ENCODE measurements at places on chromosomes 7 and 10.

DNA sequence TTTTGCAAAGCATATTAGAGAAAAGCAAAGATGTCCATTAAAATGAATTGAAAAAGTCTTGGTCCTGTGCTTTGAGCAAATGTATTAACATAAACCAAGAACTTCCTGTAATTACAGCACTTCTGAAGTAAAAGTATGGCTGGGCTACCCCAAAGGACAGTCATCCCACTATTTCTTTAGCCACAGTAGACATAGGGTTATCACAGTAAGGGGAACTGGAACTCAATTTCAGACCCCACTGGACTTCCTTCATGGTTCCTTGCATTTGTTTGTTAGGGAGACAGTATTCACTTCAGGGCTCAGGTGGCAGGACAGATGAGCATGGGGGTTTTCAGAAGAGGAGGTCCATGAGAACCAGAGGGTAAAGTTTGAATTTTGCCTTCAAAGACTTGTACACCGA lies 203.1 kb upstream of the PDE1C start:
- DNase-seq = no peak

GRCh38 chr10:71816936-71817618 lies 34.0 kb downstream of the PSAP start:
- DNase-seq = no peak

DNA sequence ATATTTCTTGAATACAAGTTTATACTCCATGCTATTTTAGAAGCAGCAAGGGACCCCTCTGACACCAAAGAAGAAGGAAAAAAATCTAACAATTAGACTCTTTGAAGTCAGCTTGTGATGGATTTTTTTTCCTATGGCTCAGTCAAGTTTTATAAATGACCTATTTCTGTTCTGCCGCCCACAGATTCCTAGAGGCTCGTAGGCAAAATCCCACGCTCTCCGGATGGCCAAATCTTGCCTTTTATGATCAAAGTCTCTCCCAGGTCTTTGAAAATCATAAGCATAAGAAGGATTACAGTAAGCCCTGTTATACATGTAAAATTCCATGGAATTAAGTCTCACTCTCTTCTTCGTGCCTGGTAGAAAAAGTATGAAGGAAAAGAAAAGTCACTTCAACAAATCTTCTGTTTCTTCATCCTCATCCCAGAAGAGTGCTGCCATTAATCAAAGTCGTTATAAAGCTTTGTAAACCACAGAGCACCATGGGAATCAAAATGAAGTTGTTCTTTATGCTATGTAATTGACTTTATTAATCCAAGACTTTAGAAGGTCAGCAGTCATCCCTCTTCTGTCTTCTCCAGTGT lies 33.1 kb downstream of the ASB13 start:
- no peak for DNase-seq

DNA sequence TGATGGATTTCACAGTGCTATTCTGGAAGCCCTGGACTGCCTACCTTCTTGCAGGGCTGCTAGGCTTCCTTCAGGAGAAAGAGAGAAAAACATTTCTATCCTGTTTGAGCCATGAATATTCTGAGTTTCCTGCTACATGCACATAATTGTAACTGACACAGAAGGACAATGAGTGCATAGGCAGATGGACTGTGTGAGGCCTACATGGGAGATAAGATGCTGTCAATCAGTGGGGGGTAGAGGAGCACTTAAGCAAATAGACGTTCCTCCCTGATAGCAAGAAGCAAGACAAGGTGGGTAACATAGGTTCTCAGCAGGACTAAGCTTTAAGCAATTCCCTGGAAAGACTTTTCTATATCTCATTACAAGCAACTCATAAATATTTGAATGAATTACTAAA lies 11.6 kb downstream of the ALDH18A1 start:
- DNase-seq = no peak

- DNase-seq = no peak
Measured at GRCh38 chr10:71307469-71308085, 11.5 kb upstream of the SLC29A3 start.

DNA sequence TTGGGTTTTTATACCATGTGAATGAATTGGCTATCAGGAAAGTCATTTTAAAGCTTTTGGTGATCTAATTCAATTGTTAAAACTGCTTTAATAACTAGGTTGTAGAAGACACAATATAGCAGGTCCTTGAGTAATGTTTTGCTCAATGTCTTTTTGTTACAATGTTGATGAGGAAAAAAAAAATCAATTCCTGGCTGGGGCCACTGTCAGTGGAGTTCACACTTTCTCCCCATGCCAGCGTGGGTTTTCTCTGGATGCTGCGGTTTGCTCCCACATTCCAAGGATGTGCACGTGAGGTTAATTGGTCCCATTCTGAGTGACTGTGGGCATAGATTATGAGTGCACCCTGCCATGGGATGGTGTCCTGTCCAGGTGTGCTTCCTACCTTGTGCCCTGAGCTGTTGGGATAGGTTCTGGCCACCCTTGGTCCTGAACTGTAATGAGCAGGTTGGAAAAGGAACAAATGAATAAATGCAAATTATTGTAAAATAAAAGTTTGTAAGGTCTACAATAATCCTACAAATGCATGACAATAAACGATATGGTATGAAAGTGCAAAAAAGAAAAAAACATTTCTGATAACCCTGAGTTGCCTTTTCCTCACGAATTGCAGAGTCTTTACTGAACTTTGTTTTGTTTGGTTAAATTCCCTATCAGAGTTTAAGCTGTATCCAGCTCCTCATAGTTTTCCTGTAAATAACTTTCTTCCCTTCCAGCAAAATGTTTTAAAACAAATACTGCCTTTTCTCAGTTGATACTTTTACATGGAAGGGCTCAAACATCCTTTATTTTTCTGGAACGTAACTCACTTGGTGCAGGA lies 62.7 kb downstream of the AKR1C4 start:
- DNase-seq = no peak

DNA sequence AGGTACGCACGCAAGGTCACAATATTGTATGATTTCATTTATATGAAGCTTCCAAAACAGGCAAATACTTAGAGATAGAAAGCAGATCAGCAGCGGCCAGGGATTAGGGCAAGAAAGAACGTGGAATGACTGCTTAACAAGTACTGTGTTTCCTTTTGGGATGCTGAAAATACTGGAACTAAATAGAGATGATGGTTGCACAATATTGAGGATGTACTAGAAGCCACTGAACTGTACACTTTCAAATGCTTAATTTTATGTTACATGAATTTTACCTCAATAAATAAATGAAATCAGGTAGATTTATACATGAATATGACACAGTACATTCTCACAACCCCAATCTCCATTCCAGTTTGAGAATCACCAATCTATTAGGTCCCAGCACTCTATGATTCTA lies 15.6 kb downstream of the SEM1 start:
- DNase-seq = no peak

GRCh38 chr10:98466861-98467505 lies 20.2 kb upstream of the HPS1 start:
- no peak for DNase-seq

DNA sequence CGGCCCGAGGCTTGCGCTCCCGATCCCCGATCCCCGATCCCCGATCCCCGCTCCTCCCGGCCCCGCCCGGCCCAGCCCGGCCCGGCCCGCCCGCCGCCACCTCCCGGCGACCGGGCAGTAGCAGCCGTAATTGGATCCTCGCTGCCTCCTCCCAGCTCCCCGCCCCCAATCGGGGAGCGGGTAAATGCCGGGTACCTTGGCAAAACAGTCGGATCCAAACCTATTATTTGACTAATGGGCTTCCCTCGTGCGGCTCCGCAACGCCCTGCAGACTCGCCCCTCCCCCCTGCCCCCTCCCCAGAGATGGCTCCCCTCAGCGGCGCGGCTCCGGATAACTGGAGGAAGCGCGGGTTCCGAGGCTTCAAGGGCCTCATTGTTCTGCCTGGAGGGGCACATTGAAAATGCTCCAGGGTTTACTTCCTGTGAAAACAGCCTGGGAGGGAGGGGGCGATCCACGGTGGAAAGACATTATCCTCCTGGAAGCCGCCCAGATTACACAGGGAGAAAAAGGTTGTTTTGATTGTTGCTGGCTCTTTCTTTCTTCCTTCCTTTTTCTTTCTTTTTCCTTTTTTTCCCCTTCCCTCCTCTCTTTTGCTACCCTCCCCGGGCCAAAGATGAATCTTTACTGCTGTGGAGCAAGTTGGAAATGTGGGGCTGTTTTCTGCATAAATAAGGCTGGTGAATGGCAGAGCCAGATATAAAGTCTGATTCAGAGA lies 94.7 kb upstream of the ZMIZ1 start:
- no peak for DNase-seq

- DNase-seq = no peak
Measured at GRCh38 chr10:74824900-74825370, 1.5 kb upstream of the KAT6B start.

DNA sequence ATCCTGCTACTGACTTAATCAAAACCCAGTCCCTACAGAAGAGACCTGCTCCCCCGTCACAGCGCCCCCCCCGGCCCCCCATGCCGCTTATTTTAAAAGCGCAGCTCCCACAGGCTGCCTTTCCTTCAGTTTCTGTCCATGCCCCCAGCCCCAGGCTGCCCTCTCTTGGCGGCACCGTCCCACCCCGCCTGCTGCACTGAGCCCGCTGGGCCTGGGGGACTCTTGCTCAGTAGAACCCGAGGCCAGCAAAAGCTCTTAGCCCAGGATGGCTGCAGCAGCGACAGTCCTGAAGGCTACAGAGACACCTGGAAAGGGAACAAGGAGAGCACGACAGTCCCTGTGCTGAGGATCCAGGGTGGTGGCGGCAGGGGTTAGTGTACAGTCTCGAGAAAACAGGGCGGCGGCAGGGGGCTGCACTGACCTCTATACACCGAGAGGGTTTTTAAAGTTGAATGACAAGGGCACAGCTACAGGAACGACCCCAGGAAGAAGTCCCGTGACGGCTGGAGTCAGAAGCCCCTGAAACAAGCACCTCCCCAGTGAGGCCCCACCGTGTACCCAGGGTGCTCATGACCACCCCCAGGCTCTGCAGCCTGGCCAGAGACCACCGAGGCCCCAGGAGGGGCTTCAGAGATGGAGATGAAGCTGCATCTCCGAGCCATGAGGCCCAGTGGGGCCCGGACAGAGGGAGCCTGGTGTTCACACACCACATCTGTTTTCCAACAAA lies 54.4 kb downstream of the ZRANB1 start:
- no peak for DNase-seq

DNA sequence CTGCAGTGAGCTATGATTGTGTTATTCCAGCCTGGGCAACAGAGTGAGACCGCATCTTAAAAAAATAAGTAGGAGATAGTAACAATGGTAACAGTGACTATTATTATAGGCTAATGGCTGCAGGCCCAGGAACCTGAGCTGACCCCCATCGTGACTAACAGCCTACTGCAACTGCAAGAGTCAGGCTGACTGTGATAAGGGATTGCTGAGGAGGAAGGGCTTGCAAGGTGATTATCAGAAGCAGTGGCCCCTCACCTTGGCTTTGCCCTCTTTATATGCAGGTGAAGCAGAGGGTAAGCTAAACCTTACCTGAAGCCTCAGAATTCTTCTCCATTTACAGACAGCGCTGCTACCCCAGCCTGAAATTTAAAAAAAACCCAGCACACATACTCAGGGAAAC lies 83.9 kb upstream of the SDK1 start:
- DNase-seq = no peak

DNA sequence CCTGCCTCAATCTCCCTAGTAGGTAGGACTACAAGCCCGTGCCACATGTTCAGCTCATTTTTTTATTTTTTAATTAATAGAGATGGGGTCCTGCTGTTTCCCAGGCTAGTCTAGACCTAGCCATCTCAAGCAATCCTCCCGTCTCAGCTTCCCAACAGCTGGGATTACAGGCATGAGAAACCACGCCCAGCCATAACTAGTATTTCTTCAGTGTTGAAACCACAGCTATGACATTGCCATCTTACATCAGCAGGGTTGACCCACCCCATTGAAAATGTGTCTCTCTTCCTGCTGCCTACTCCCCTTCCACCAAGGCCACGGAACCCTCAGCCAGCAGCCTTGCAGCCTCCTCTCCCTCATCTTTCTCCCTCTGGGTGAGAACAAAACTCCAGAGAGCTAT lies 62.1 kb upstream of the ZNF746 start:
- DNase-seq = no peak

DNA sequence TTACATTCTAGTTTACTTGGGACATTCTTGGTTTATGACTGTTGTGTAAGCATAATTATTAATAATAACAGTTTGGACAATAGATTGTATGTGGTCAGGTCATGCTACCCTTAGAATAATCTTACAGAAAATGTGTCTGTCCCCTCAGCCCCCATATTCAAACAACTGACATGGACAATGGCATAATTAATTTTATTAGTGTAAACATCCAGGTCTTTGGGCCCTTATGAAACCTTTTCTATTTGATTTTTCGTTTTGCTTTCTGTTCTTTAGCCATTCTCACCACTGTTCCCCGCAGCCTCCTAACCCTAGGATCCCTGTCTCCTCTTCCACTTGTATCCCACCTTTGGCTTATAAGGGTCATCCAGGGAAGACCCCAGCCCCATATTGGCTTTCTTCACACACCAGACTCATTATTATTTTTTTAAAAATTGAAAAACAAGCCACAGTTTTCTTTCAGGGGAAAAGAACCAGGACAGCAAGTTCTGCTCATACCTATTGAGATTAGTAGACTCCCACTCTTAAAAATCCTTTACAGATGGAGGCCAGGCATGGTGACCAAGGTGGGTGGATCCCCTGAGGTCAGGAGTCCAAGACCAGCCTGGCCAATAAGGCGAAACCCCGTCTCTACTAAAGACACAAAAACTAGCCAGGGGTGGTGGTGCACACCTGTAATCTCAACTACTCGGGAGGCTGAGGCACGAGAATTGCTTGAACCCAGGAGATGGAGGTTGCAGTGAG lies 11.5 kb downstream of the VIM start:
- DNase-seq = no peak

GRCh38 chr10:35712486-35712885 lies 70.4 kb upstream of the FZD8 start:
- no peak for DNase-seq

- DNase-seq = no peak
Measured at GRCh38 chr7:117230276-117231046, 92.4 kb downstream of the WNT2 start.

- DNase-seq = no peak
Measured at GRCh38 chr10:79292891-79293746, 54.1 kb upstream of the PPIF start.

- no peak for DNase-seq
Measured at GRCh38 chr7:33186192-33186591, 56.8 kb downstream of the BBS9 start.

DNA sequence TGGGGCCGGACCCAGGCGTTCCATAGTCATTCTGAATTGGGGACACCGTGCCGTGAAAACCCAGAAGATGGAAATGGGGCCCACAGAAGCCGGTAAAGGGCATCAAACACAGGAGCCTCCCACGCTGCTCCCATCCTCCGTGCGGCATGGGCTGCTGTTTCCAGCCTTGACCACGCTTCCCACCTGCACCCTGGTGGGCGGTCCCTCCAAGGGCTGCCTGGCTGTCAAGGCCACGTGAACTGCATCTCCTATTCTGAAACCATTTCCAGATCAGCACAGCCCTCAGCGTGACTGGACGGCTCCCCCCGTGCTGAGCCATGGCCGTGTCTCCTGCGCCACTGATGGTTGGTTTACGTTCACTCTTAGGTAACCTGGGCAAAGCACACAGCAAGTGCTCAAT lies 14.1 kb downstream of the CFAP46 start:
- DNase-seq = no peak

- DNase-seq = no peak
Measured at GRCh38 chr7:151661587-151661986, 141.9 kb upstream of the RHEB start.

- DNase-seq = no peak
Measured at GRCh38 chr10:133162910-133163856, 3.2 kb downstream of the KNDC1 start.

Data from cortex of kidney (tissue), 1 donor.